ENCODE measurements at places on chromosomes 7 and 10.

DNA sequence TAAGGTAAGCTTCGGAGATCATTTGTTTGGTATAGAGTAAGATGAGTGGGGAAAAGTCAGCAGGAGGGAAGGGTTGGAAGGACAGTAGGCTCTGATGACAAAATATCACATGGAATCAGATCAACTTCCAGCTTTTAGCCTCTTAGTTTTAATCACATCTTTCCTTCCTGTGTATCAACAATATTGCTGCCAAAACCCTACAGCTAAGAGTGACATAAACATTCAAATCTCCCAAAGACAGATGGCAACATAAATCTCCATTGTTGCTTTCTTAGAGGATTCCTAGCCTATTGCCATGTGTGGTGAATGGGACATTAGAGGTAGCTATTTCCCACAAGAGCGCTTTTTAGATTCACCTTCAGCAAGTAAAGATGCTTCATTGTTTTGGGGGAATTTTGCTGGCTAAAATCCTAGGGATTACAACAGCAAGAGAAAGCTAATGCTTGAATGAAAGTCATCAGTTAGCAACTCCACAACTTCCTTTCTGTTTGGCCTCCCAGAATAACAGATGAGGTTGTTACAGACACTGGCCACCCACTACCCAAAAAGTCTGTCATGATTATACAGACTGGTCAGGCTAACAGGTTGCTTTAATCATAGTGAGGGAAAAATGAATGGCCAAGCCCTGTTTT lies 35.2 kb upstream of the FZD1 start:
- DNase-seq: no peak

DNA sequence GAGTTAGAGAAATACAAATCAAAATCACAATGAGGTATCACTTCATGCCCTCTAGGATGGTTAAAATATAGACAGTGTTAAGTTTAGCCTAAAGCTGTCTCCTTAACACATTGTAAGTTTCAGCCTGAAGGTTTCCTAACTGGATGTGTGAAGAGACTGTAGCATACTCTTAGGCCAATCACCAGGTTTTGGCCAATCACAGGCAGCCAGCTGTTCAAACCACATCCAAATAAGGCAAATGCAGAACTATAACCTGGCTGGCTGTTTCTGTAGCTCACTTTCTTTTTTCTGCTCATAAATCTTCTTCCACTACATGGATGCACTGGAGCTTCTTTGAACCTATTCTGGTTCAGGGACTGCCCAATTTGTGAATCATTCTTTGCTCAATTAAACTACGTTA lies 19.7 kb downstream of the ESYT2 start:
- no peak for DNase-seq

GRCh38 chr10:132861116-132861691 lies 75.3 kb upstream of the NKX6-2 start:
- no peak for DNase-seq

DNA sequence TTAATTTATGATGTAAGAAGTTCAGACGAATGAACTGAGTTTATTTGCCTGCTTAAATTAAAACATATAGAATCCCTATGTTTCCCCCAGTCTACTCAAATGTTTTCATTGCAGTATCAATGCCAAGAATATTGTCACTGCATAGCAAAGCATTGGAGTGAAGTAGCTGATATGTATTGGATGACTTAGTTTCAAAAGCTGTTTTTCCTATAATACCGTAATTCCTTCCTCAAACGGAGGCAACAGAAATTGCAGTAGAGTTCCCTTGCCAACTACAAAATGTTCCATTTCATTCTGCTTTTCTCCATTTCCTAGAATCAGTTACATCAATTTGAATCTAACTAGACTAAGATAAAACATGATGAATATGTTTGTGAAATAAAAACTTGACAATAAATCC lies 174.1 kb downstream of the CNTNAP2 start:
- no peak for DNase-seq

DNA sequence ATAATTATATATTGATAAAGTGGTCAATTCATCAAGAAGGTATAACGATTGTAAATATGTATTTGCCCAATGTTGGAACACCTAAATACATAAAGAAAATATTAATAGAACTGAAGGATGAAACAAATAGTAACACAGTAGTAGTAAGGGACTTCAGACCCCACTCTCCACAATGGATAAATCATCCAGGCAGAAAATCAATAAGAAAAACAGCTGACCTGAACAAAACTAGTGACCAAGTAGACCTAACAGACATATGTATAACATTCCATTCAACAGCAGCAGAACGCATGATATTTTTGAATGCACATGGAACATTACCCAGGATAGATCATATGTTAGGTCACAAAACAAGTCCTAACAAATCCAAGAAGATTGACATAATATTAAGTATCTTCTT lies 286.1 kb upstream of the BMPER start:
- no peak for DNase-seq

- DNase-seq: no peak
Measured at GRCh38 chr10:124962421-124962820, 20.5 kb downstream of the ZRANB1 start.

GRCh38 chr7:151459726-151460473 lies 20.0 kb upstream of the CRYGN start:
- no peak for DNase-seq

- DNase-seq: no peak
Measured at GRCh38 chr10:96360766-96361165, 2.0 kb upstream of the OPALIN start.

DNA sequence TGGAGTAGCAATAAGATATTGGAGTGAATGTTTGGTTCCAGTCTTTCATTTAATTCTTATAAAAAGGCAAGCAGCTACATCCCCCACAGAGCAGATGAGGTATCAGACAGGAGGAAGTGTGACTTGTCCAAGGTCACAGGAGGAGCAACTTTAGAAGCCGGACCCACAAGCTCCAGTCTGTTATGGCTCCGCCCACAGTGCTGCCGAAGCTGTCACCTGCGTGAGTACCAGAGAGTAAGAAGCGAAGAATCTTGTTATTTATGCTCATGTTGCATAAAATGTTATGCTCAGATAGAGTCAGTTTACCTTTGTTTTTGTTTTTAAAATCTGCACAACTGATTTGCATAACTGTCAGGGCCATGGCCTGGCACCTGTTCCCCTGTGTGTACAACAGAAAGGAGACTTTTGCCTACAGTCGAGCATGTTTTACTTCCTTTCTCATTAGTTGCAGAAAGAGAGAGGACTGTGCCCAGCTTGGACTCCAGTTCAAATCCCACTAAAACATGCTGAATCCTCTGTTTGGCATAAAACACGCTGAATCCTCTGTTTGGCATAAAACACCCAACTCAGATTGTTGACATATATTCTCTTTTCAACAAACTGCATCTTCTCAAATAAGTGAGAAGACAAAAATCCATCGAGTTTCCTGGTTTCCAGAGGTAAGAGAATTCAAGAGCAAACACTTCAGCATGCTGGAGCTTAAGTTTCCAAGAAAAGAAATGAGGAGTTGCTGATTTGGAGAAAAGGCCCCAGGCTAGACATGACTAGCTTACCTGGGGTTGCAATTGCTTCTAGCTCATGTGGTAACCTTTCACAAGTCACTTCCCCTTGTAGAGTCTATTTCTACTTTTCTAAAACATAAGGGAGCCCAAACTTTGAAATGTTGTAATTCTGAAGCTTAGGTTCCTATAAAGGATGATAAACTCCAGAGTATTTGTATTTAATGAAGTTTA lies 409.8 kb upstream of the ZMIZ1 start:
- DNase-seq: no peak

- DNase-seq: no peak
Measured at GRCh38 chr10:49632406-49633317, 18.8 kb downstream of the CHAT start.

GRCh38 chr7:15626041-15626440 lies 60.4 kb downstream of the MEOX2 start:
- DNase-seq: no peak

- DNase-seq: no peak
Measured at GRCh38 chr7:140029072-140029471, 33.7 kb downstream of the PARP12 start.

DNA sequence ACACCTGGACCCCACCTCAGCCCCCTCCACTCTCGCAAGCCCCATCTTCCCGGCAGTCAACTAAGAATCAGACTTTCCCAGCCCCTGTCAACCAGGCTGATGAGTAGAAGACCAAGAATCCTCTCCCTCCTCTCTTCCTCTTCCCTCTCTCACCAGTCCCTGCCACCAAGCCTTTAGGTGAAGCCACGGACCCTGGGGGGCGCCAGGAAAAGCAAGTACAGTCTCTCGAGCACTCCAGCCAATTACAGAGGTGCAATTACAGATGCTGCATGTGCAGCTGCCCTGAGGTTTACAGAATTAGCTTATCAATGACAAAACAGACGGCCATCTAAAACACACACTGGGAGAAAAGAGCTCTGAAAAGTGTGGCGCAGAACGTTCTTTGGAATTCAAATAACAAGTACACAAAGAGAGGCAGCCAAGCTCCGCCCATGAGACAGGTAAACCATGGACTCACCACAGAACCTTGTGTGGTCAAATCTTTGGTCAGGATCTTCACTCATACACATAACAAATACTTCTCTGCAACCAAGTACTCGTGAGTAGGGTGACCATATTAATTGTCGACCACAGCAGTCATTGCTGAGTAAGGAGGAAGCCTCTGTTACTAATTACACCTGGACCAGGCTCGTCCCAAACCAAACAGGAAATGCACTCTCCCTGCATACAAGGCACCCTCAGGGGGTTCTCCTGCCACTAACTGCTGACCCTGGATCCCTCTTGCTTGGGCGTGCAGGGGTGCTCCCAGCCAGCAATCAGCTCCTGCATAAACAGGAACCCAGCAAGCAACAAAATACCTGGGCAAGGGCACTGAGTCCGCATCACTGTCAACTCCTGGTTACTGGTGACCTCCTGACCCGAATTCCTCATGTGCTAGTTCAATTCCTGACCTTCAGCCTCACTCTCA lies 189.2 kb downstream of the FAM107B start:
- DNase-seq: no peak

Data from stimulated activated CD8-positive, alpha-beta memory T cell treated with anti-CD3 and anti-CD28 coated beads, Interleukin-7, amount 100 ng/mL, for 4 hours (primary cell).